ENCODE measurements at places on chromosomes 1 and 21.

- DNase-seq = no peak
Observed at GRCh38 chr21:41445465-41445862, 19.4 kb downstream of the MX1 start.

- DNase-seq = no peak
Observed at GRCh38 chr1:238772322-238772721, 614.0 kb upstream of the CHRM3 start.

GRCh38 chr1:27993241-27993640, 33.5 kb downstream of the XKR8 start:
- DNase-seq = peak; percentile 38

DNA sequence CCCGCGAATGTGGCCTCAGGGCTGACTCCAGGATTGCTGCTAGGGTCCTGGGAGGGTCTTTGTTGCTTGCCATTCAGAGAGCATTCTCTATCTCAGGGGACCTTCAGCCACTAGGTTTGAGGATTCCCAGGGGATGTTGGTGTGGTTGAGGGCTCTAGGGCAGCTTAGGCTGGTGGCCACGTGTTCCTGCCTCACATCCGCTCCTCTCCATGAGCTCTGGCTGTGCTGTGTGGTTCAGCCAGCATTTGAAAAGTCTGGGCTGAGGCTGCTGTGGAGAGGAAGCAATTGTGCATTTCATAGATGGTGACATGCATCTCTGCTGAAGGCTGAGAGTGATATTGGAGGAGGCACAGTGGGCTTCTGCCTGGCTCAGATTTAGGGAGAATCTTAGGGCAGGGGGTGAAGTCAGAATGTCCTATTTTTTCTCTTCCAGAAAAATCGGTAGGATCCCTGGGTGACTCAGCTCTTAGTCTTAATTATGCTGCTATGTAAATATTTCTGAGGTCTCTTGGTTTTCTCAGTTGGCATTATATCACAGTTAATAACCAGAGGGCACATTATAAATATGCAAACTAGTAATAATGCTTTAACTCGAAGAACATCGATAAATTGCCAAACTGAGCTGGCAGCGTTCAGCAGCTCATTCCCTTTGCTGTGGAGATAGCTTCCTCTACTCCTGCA, 182.3 kb downstream of the CAMTA1 start:
- no peak for DNase-seq

DNA sequence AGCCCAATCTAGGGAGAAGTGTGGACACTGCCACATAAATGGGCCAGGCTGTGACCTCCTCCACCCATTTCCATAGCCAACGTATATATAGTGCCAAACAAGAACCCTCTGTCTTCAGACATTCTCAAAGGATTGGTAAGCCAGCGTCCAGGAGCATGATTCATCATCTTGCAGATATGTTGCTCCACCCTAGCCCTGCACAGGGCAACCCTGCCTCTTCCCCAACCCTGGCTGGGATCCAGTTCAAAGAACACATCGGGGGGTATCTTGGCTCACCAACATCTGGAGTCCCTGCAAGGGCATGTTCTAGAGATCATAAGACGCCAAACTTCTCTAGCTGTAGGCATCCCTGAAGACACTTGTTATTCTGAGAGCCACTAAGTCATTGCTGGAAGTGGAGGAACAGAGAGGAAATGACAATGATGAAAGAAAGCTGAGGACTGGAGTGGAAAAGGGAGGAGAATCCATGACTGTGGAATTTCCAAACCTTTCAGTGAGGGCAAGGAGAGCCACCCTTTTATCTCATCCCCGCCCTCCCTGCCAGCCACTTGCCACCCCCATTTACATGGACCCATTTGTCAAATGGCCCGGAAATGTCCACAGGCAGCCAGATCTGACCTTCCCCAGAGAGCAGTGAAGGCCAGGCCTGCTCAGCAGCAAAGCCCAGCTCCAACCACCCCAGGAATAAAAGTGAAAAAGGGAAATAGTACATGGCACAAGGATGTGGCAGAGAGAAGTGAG, 144.1 kb upstream of the CTTNBP2NL start:
- DNase-seq = no peak

- no peak for DNase-seq
Observed at GRCh38 chr1:94215955-94216354, 21.4 kb downstream of the ARHGAP29 start.

GRCh38 chr1:178694923-178695525, 30.0 kb upstream of the RALGPS2 start:
- DNase-seq = no peak

- no peak for DNase-seq
Observed at GRCh38 chr1:93810316-93810715, 68.7 kb downstream of the DNTTIP2 start.

DNA sequence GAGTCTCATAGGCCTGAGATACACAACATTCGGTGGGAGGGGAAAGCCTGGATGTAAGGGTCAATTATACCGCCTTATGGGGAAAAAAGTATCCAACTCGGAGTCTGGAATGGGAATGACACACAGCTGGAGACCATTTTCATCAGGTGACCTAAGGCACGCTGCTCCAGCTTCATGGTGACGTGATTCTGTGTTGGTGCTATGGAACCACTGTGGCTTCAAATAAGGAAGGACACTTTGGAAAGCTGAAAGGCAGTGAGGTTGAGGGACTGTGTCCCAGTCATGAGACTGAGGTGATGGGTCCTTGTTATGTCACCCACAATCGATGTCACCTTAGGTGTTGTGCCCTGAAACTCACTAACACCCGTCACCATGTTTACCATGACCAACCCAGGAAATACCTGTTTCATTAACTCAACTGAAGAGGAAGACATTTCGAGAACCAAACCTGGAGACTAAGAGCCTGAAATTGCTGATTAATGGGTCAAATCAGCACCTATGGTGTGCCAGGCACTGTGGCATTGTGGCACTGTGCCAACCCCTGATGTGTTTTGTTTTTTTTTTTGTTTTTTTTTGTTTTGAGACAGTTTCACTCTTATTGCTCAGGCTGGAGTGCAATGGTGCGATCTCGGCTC, 54.5 kb downstream of the IRF2BP2 start:
- no peak for DNase-seq

- DNase-seq = no peak
Observed at GRCh38 chr1:117466761-117467160, 99.5 kb downstream of the MAN1A2 start.

DNA sequence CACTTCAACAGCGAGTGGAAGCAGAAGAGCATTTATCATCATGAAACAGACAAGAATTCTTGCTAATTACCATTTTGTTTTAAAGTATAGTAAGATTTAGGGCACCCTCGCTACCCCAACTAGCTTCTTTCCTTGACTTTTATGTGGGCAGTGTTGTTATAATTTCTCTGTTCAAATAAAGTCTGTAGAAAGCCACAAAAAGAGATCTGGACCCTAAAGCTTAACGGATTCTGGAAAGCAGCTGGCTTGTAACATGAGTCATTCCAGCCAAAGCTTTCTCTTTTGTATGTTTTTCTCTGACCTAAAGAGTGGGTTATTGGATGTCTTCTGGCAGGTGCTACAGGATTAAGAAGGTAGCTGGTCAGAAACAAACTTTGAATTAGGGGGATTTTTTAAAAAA, 37.4 kb downstream of the RUNX1 start:
- no peak for DNase-seq

GRCh38 chr1:21956720-21957552, 19.8 kb upstream of the HSPG2 start:
- peak; percentile 80 for DNase-seq

DNA sequence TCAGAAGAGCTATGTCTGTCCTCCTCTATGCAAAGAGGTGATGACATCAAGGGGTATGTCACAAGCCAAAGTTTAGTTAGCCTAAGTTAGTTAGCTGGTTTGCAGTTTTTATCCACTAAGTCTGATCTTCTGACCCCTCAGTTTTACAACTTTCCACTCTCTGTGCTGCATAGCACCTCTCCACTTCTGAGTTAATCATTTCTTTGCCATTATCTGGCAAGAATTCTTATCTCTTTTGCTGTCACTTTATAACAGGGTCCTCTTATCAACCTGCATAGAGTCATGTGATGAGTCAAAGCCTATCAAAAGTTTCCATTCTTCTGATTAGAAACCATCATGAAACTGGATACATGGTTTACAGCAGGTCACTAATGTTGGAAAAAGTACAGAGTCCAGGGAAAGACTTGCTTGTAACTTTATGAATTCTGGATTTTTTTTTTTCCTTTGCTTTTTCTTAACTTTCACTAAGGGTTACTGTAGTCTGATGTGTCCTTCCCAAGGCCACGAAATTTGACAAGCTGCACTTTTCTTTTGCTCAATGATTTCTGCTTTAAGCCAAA, at the start of gene NR5A2:
NR5A2 (plus strand) TSS at position 447 of the 560 bp plus-strand sequence. CDS start 138 bp downstream, outside the sequence.
- DNase-seq = no peak

- DNase-seq = no peak
Observed at GRCh38 chr1:218451415-218451814, 106.3 kb downstream of the TGFB2 start.

GRCh38 chr1:222187566-222188332, 360.2 kb downstream of the HHIPL2 start:
- DNase-seq = no peak

DNA sequence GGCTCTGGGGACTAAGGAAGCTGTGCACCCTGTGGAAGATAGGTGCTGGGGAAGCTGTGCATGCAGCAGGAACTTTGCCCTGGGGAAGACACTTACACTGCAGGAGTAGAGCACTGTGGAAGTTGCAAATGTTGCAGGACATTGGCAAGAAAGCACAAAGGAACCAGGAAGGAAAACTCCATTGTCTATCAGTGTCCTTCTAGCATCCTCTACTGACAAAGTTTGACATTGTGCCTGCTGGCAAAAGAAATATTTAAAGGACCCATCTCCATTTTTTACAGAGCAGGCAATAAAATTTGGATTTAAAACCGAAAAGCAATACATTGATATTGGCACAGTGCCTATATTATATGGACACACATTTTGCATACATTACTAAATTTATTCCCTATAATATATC, 394.1 kb downstream of the PBX1 start:
- no peak for DNase-seq

DNA sequence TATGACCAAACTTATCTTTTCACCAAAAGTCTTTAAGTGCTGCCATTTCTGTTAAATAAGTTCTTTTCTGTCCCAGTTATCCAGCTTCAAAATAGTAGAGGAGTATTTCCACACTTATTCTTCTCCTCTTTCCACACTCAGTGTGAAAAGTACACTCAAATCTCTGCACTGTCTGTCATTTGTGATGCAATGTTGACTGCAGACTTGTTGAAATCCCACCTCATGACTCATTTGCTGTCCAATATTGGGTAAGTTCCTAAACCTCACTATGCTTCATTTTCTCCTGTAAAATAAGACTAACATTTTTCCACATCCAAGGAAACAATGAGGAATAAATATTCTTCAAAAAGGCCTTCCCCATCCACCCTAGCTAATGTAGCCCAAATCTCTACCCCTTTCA, 17.5 kb downstream of the LRRIQ3 start:
- no peak for DNase-seq

DNA sequence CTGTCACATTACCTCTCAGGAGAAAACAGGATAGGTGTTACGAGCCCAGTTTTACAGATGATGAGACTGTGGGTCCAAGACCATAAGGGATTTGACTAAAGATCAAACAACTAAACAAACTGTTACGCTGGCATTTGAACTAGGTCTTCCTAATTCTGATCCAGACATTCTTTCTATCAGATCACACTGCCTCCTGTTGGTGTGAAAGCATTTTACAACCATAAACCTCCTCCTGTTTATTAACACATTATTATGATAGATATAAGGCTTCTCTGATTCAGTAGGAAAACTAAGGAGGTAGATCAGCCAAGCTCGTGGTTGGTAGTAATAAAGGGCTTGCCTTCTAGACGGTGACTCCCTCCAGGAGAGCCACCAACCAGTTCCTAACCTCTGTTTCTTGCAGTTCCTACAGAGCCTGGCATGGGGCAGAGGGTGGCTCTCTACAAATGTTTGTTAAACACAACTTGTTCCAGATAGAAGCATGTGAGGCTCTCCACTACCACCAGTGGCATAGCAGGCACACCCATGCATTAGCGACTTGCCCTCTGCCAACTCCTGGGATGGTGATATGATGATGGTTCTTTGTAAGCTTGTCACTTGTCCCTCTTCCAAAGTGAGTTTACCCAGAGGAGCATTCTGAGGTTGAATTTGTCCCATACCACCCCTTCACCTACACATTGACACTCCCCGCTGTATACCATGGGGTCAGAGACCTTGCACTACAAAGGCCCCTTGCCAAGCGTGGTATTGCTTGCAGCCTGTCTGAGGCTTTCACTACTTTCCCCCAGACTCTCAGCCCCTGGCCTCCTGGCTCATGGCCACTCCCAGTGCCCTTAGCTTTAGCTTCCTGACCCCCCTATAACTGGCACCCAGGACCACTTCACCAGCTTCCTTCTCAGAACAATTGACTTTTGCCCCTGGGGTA, 96.4 kb upstream of the HOOK1 start:
- no peak for DNase-seq

- no peak for DNase-seq
Observed at GRCh38 chr1:77975386-77975785, 3.5 kb downstream of the FUBP1 start.

Data from CD4-positive, alpha-beta T cell treated with Interleukin-17A for 1 hour (primary cell).